Activated T-helper 2 cell treated with anti-CD3 and anti-CD28 coated beads, Interferon-gamma antibody, Interleukin-2, Interleukin-4, amounts not matched to agents 10 μg/mL and 5 μg/mL and 100 μg/mL, durations not matched to agents 14 hours and 24 hours and 36 hours (primary cell): ENCODE measurements at places on chromosomes 3 and 15. TPM values are rescaled to one million over a fixed set of nuclear protein-coding genes. Genes with fewer than 3 reads are reported as not detected.

GRCh38 chr3:53795789-53796560 lies 50.2 kb downstream of the CHDH start:
- H3K36me3 ChIP-seq = no peaks in the 10 kb centered on the region
- H3K27ac ChIP-seq = no peak overlapping the region
- DNase-seq = no peak
- H3K4me1 ChIP-seq = no peaks in the 10 kb centered on the region
- peaks cover 17% of the 10 kb centered on the region for H3K27me3 ChIP-seq
- H3K4me3 ChIP-seq = no peak overlapping the region

DNA sequence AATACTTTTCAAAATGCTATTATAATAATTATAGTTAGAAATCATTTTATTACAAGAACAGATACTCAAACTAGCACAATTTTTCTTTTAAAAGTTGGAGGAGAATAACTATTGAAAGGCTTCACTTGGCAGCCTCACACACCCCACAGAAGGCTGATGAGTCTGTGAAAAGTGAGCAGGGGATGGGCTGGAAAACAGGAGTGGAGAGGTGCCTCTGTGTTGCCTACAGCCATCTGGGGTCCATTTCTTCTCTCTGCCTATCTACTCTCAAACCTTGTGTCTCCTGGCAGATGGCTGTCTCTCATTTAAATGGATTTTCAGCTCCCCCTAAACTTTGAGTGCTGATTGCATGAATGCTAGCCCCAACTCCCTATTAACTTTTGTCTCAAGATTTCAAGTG lies 230.8 kb downstream of the CLSTN2 start:
- H3K27me3 ChIP-seq = no peaks in the 10 kb centered on the region
- DNase-seq = no peak
- no peaks in the 10 kb centered on the region for H3K36me3 ChIP-seq

GRCh38 chr3:39848365-39848764 lies 39.0 kb downstream of the MYRIP start:
- no peaks in the 10 kb centered on the region for H3K4me1 ChIP-seq
- DNase-seq = no peak
- H3K27me3 ChIP-seq = no peaks in the 10 kb centered on the region
- no peak overlapping the region for H3K27ac ChIP-seq

DNA sequence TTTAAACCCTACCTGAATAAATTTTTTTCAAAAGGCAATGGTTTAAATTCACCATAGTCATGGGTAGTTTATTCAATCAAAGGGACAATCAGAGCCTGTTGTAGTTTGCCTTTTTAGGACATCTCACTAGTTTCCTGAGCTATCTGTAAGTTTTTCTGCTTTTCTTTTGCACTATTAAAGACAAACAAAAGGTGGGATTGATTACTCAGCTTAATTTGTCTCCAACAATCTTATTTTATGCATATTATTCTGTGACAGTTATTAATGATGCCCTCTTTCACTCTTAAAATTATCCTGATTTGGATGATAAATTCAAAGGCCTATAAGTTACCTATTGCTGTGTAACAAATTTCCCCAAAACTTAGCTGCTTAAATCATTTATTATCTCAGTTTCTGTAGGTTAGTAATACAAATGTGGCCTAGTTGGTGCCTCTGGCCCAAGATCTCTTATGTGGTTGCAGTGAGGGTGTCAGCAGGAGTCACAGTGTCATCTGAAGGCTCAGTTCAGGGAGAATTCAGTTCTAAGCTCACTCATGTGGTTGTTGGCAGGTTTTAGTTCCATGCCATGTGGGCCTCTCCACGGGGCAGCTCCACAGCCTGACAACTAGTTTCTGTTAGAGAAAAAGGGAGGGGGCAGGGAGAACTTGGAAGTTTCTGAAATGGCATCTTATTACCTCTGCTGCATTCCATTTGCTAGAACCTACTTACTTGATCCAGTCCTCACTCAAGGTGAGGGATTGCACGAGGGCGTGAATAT lies 16.0 kb downstream of the ARMC8 start:
- H3K4me3 ChIP-seq = no peak overlapping the region
- H3K27me3 ChIP-seq = no peaks in the 10 kb centered on the region
- H3K4me1 ChIP-seq = peaks cover 15% of the 10 kb centered on the region
- H3K27ac ChIP-seq = no peak overlapping the region

- no peak overlapping the region for H3K27ac ChIP-seq
- DNase-seq = no peak
- no peak overlapping the region for H3K4me3 ChIP-seq
- H3K4me1 ChIP-seq = peaks cover 5% of the 10 kb centered on the region
- H3K27me3 ChIP-seq = peaks cover 3% of the 10 kb centered on the region
Observed at GRCh38 chr3:160097478-160097877, 108.8 kb downstream of the IL12A start.

DNA sequence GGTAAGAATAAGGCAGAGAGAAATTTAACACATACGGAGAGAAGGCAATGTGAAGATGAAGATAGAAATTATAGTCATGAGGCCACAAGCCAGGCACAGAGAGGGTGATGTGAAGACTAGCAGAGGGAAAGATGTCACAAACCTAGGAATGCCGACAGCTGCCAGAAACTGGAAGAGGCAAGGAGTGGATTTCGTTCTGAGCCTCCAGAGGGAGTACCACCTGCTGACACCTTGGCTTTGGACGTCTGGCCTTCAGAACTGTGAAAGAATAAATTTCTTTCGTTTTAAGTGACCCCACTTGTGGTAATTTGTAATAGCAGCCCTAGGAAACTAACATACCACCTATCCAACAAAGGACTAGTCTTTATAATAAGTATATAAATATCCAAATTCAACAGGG lies 5.0 kb upstream of the SGO1 start:
- DNase-seq = no peak
- H3K27ac ChIP-seq = no peak overlapping the region
- H3K27me3 ChIP-seq = peaks cover 9% of the 10 kb centered on the region
- H3K4me3 ChIP-seq = no peak overlapping the region

- H3K36me3 ChIP-seq = no peaks in the 10 kb centered on the region
- no peaks in the 10 kb centered on the region for H3K4me1 ChIP-seq
- no peak overlapping the region for H3K4me3 ChIP-seq
- no peak overlapping the region for H3K27ac ChIP-seq
Observed at GRCh38 chr3:123807820-123808219, 76.3 kb downstream of the MYLK start.

- no peak overlapping the region for H3K27ac ChIP-seq
- H3K4me3 ChIP-seq = no peak overlapping the region
- DNase-seq = no peak
- no peaks in the 10 kb centered on the region for H3K4me1 ChIP-seq
Observed at GRCh38 chr15:58240191-58240932, 102.2 kb downstream of the AQP9 start.

- H3K27ac ChIP-seq = no peak overlapping the region
- no peaks in the 10 kb centered on the region for H3K36me3 ChIP-seq
- H3K27me3 ChIP-seq = no peaks in the 10 kb centered on the region
- no peaks in the 10 kb centered on the region for H3K4me1 ChIP-seq
Observed at GRCh38 chr15:49556437-49556836, 64.2 kb downstream of the FAM227B start.

GRCh38 chr3:183527428-183528379 lies 27.8 kb downstream of the KLHL6 start:
- no peak for DNase-seq
- H3K4me1 ChIP-seq = peaks cover 42% of the 10 kb centered on the region
- peak overlapping the region; percentile 31 for H3K4me3 ChIP-seq
- no peaks in the 10 kb centered on the region for H3K27me3 ChIP-seq

GRCh38 chr3:33958661-33959060 lies 160.2 kb downstream of the PDCD6IP start:
- H3K27ac ChIP-seq = no peak overlapping the region
- H3K4me3 ChIP-seq = no peak overlapping the region
- no peaks in the 10 kb centered on the region for H3K36me3 ChIP-seq
- H3K27me3 ChIP-seq = no peaks in the 10 kb centered on the region
- DNase-seq = no peak

- H3K36me3 ChIP-seq = peaks cover 17% of the 10 kb centered on the region
- H3K27ac ChIP-seq = no peak overlapping the region
- peaks cover 14% of the 10 kb centered on the region for H3K4me1 ChIP-seq
- DNase-seq = no peak
Observed at GRCh38 chr3:27467545-27467944, 16.6 kb downstream of the SLC4A7 start.

DNA sequence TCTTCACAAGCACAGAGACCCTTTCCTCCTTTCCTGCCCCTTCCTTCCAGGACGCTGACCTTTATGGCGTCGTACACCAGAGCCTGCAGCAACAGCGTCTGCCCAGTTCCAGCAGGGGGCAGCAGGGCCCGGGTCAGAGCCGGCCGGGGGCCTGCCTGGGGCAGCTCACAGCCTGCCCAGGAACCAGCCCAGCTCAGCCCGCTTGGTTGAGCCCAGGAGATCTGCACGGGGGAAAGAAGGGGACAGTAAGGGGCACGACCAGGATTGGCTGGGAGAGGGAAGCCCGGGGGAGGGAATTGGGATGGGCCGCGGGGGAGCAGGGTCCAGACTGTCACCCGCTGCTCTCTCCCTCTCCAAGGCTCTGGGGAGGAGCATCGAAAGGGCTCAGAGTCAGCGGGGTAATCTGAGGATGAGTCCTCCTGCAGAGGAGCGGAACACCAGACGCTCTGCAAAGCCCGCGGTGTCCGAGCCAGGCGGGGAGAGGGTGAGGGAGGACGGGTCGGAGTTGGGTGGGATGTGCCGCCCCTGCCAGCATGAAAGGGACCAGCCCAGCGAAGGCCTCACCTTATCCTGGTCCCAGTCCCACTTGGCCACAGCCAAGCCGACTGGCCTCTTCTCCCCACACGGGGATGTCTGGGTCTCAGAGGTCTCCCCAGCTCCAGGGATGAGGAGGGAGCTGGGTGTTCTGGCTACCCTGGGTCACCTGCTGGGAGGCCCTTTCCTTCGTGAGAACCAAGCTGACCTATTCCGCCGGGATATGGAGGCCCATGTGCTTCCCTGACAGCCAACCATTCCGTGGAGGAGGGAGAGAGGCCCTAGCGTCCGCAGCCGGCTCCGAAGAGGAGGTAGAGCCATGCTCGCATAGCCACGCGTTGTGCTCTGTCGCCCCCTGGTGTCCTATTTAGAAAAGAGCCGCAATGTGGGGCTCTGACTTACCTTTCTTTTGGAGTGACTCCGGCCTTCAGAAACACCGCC lies 7.4 kb upstream of the IGDCC3 start:
- peak overlapping the region; percentile 85 for H3K27ac ChIP-seq
- H3K36me3 ChIP-seq = no peaks in the 10 kb centered on the region
- peaks cover 4% of the 10 kb centered on the region for H3K4me1 ChIP-seq
- peaks cover 27% of the 10 kb centered on the region for H3K27me3 ChIP-seq

DNA sequence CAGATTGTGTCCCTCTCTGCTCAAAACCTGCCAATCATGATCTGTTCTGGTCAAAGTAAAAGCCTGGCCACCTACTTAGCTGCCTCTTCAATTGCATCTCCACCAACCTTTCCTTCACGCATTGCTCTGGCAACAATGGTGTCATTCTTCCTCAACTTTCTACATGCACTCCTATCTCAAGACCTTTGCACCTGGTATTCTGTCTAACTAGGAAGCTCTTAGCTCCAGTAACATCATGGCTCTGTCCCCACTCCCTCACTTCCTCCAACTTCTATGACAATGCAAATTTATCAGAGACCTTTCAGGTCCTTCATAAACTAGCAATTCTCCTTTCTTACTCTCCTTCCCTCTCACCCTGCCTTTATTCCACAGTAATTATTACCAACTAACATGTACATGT lies 267.4 kb upstream of the ARL6 start:
- no peaks in the 10 kb centered on the region for H3K36me3 ChIP-seq
- no peak overlapping the region for H3K27ac ChIP-seq
- no peaks in the 10 kb centered on the region for H3K4me1 ChIP-seq
- no peak for DNase-seq

DNA sequence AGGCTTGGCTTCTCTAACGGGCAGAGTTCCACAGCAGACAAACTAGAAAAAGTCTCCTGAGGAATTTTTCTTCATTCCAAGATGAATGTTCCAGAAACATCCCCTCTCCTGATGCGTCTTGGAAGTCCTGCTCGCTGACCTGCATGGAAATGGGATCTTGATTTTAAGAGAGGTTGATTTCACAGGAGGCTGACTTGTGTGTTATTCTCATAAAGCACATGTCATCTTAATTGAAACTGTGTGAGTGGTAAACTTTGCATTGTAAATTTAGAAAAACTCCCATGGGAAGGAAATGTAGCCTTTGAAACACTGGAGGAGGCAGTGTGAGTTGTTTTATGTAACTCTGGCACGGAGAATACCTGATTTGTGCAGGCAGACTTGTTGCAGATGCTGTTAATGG lies 337.8 kb upstream of the NR2E3 start:
- H3K4me3 ChIP-seq = no peak overlapping the region
- no peak overlapping the region for H3K27ac ChIP-seq
- peaks cover 6% of the 10 kb centered on the region for H3K4me1 ChIP-seq

GRCh38 chr3:170360916-170361315 lies 3.4 kb downstream of the SKIL start:
- no peak overlapping the region for H3K27ac ChIP-seq
- peaks cover 27% of the 10 kb centered on the region for H3K4me1 ChIP-seq
- DNase-seq = no peak

- no peaks in the 10 kb centered on the region for H3K4me1 ChIP-seq
- DNase-seq = no peak
- no peaks in the 10 kb centered on the region for H3K27me3 ChIP-seq
- H3K36me3 ChIP-seq = no peaks in the 10 kb centered on the region
Observed at GRCh38 chr15:26615188-26615926, 157.5 kb downstream of the GABRB3 start.

DNA sequence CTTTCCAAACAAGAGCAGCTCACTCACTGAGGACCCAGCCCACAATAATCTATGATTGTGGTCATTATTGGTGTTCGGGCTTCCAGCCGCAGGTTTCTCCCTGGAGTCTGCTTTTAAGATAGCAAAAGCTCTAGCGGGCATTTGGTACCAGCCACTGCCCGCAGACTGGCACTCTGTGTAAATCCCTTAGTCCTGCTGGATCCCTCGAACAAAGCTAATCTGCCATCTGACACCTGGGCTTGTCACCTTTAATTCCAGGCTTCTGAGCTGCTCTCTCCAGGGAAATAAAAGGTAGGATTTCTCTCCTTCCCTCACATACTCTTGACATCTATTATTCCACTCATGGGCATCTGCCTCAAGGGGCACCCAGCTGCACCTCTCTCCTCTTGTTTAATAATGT lies 158.7 kb downstream of the PDCD6IP start:
- DNase-seq = no peak
- H3K4me3 ChIP-seq = no peak overlapping the region
- H3K4me1 ChIP-seq = no peaks in the 10 kb centered on the region
- H3K27me3 ChIP-seq = no peaks in the 10 kb centered on the region
- no peaks in the 10 kb centered on the region for H3K36me3 ChIP-seq
- H3K27ac ChIP-seq = no peak overlapping the region

Gene IMPDH2
- total RNA-seq = 412 and 416 TPM in 2 replicates

Gene CCR3
- total RNA-seq = not detected in 2 replicates

Gene MED12L
- 7.1 and 8.7 TPM in 2 replicates for total RNA-seq

Gene GHSR
- not detected in 2 replicates for total RNA-seq

Gene P3H2
- total RNA-seq = not detected in 2 replicates

Gene TRPM1
- not detected in 2 replicates for total RNA-seq
